ENCODE measurements at places on chromosomes 2 and 18.

- no peak for ATAC-seq
Measured at GRCh38 chr2:6139916-6140315, 447.7 kb downstream of the SOX11 start.

DNA sequence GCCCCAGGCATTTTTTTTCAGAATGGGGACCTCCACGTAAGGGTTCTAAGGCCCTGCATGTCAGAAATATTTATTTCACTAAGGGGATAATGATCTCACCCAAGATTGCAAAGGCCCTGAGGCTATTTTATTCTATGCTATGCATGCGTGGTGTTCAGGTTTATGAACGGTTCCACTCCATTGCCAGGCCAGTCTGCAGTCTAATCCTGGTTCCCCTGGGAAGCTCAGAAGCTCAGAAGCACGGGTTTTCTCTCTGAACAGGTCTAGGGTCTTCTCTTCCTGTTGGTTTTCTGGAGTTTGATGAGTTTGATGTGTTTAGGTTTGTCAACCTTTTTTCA lies 256.4 kb upstream of the PXDN start:
- no peak for ATAC-seq

DNA sequence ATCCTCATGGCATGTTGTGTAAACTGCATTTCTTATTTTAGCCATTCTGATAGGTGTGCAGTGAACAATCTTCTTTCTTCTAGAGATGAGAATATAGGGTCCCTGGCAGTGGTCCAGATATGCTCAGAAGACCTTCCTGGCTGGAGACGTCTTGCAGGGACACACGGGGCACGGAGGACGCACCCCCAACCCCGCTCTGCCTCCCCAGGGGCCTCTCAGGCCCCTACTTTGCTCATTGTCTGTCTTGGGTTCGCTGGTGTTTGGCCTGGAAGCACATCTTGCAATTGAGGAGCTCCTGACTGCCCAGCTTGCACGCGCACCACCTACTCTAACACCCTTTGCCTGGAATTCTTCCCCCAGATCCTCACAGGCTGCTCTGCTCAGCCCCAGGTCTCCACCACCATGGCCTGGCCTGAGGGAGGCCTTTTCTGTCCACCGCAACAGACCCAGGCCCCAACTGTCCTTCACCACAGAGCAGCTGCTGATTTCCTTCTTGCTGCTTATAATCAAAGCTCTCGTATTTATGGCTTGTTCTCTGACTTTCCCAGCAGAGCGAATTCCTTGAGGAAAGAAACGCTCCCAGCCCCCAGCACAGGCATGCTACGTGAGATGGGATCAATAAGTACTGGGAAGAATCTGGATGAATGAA lies 295.9 kb upstream of the HDAC4 start:
- ATAC-seq: no peak

GRCh38 chr2:101232770-101233169 lies 19.9 kb upstream of the CNOT11 start:
- no peak for ATAC-seq

GRCh38 chr18:22800551-22800951 lies 132.6 kb upstream of the RBBP8 start:
- no peak for ATAC-seq

DNA sequence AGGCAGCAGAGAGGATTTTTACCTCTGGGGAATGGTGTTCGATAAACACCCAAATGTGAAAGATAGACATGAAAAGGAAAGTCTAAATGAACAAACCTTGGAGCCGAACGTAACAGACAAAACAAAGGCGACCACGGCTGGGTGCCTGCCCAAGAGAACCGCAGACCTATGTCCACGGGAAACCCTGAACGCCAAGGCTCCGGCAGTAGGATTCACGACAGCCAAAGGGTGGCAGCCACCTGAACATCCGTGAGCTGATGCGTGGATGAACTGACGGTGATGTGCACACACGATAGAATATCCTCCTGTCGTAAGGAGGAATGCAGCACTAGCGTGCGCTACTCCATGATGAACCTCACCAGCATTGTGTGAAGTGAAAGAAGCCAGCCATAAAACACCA lies 85.6 kb downstream of the MBP start:
- ATAC-seq: no peak

DNA sequence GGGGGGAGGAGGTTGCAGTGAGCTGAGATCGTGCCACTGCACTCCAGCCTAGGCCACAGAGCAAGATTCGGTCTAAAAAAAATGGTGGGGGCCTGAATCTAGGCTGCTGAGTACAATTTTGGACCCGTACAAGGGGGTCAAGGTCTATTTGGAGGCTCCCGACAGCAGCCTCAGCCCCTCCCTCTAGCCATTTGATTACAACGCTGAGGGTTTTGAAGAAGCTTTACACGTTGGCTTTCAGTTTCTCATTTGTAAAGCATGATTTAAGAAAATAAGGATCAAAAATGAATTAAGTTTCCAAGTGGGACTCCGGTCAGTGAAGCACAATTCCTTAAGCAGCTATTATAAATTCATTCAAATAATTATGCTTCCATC lies 133.9 kb downstream of the TGIF1 start:
- no peak for ATAC-seq

DNA sequence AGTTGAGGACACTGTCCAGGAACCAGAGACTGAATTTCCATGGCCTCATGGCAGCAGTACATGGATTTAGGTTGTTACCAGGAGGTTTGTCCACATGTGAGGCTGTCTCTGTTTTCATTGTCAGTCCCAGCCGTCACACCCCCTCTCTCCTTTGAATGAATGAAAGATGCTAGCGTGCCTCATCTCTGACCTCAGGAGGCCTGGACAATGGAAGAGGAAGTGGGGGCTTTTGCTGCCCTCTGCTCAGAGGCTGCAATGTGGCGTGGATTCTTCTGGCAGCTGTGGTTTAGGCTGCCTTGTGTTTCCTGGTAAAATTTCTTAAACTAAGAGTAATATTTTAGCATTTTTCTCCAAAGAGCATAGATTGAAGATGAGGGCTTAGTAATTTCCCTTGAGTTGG lies 47.5 kb downstream of the RAB31 start:
- no peak for ATAC-seq

- ATAC-seq: peak; percentile 20
Measured at GRCh38 chr18:35377875-35378573, 887 bp upstream of the ZNF396 start.

DNA sequence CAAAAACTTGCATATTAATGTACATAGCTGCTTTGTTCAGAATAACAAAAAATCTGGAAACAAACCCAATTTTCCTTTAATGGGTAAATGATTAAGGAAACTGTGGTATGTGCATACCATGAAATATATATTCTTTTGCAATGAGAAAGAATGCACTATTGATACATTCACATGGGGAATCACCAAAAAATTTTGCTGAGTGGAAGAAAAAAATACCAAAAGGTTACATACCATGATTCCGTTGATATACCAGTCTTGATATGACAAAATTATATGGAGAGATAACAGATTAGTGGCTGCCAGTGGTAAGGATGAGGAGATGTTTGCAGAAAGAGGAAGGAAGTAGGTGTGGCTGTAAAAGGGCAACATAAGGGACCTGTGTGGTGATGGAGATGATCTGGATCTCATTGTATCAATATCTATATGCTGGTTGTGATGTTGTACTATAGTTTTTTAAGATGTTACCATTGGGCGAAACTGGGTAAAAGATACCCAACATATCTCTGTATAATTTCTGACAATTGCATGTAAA lies 54.6 kb upstream of the BCL2L11 start:
- no peak for ATAC-seq

DNA sequence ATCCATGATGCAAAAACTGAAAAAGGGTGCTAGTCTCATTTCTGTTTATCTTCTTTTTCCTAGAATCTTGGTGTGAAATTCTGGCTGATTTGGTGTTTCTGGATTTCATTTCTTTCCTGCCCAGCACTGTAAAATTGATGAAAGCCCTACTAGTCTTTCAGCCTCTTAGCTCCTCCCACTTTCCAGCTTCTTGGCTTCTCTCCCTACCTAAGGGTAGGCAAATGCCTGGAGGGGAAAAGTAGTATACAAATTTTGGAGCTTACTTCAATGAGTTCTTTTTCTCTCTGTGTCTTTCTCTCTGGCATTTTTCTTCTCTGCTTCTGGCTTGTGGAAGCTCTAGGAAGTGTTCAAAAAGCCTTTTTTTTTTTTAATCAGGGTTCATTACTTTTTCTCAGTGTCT lies 160.5 kb downstream of the XIRP2 start:
- no peak for ATAC-seq

- no peak for ATAC-seq
Measured at GRCh38 chr2:193946806-193947205, 1710.2 kb upstream of the SLC39A10 start.

DNA sequence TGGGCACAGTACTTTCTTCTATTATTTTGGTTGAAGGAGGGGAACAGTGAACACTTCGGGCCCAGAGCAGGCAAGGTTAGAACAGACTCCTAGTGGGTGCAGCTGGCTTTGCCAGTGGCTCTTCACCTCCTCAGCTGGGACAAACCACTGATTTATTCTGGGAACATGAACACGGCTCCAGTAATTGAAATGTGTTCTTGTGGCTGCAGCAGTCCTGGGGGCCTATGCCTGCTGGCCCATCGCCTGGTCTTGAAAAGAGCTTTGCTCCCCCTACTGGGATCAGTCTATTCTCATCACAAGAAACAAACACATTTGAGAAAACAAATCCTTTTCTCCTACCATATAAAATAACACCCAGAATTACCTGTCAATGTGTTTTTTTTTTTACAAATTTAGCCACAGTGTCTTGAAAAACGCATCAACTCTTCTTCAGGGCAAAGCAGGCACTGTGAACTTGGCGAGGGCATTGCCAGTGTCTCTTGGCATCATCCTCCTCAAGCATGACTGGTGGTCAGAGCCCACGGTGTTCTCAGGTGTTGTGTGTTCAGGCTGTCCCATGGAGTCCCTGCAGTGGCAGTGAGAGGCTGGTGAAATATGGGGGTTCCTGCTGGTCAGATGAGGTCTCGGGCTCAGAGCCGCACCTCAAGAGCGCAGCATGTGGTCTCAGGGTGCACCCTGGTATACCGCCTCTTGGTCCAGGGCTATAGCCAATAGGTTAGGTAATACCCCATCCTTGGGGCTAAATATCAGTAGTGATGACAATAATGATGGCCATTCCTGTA lies 51.3 kb downstream of the RNF144A start:
- ATAC-seq: no peak

DNA sequence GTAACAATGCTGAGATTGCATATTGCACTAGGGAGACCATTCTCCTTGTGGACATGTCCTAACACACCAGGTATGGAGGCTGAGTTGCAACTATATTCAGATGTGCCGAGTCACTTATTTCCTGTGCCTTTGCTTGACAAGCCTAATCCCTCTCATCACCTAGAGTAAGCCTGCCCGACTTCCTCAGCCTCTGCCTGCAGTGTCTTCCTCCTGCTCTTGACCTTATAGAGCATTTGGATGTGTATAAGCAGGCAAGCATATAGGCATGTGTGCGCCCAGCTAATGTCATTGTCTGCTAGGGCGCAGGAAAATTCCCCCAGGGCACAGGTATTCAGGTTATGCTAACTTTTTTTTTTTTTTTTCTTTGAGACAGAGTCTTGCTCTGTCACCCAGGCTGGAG lies 316.9 kb downstream of the CDH2 start:
- no peak for ATAC-seq

DNA sequence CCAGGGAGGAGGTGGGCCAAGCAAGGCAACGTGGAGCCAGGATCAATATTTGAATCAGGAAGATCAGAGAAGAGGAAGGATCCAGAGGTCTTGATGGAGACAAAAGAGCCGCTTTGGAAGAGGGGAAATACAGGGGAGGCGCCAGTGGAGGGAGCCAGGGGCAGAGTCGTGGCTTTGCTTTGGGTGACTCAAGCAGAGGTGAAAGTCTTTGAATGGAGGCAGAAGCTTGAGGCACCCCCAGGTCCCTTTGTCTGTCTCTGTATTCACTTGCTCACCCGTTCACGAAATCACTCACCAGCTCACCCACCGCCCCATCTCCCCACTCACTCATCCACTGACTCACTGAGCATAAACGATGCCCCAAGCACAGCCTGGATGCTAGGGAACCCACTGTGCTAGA lies 134.1 kb downstream of the ACOXL start:
- ATAC-seq: no peak
